Cardiac muscle cell (in vitro differentiated cells and primary cell): ENCODE measurements at places on chromosomes 12 and 14. TPM values are rescaled to one million over a fixed set of nuclear protein-coding genes. Genes with fewer than 3 reads are reported as not detected.

- no peaks in the 10 kb centered on the region for H3K4me1 ChIP-seq
- no peak for DNase-seq
- no peak overlapping the region for H3K4me3 ChIP-seq
- no peak overlapping the region for H3K27ac ChIP-seq
- H3K36me3 ChIP-seq: no peaks in the 10 kb centered on the region
- no peaks in the 10 kb centered on the region for H3K27me3 ChIP-seq
Observed at GRCh38 chr14:88198446-88198845, 124.6 kb downstream of the KCNK10 start.

DNA sequence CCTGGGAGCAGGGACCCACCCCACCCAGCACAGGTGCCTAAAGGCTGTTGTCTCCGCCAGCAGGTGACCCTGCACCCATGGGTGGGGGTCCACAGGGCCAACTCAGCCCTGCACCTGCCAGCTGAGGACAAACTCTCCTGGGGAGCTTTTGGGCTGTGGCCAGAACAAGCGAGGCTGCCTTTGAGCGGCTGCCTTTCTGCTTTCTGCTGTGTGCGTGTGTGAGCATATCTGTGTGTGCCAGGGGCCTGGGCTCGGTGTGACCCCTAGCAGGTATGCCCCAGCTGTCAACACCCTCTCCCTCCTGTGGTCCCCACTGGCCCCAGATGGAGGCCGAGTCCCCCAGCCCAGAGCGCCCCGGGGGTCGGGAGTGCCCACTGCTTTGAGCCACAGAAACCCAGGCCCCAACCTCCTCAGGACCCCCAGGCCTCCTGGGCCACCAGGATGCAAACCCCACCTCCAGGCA, 25.9 kb upstream of the GPR132 start:
- no peaks in the 10 kb centered on the region for H3K36me3 ChIP-seq
- H3K4me1 ChIP-seq: peaks cover 11% of the 10 kb centered on the region
- H3K27me3 ChIP-seq: peaks cover 8% of the 10 kb centered on the region
- H3K27ac ChIP-seq: peak overlapping the region; percentile 11
- H3K4me3 ChIP-seq: no peak overlapping the region
- no peak for DNase-seq

DNA sequence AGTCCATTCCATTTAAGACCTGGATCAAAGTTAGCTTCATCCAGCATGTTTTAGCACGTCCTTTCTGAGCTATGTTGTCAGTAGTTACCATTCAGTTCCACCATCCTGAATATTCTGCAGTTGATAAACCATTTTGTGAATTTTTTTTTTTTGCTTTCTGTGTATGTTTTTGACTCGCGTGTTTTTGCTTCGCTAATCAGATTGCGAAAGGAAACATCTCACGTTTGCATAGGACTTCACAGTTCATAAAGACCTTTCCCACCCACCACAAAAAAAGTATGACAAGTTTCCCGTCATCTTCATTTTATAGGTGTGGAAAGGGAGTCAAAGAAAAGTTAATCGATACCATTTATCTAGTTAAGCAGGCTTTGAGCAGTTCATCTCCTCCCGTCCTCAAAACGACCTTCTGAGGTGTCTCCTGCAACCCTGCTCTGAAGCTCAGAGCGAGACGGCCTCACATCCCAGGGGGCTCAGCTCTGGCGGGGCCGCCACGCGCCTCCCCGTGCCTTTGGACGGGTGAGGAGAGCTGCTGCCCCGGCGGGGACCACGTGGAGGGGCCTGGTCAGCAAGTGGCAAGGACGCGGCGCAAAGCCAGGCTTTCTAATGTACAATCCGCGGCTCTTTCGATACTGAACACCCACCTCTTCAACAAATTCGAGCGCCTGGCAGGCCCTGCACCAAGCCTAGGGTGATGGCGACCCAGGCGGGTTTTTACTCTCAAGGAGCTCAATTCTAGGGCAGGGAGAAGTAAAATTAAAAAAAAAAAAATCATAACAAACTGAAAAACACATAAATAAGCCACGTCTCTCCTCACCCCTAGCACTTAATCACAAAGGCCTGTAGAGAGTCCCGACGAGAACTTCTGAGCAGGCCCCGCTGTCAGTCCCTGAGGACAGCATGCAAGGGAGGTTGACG, 988 bp upstream of the TMEM263 start:
- H3K27ac ChIP-seq: peak overlapping the region; percentile 99
- H3K4me3 ChIP-seq: peak overlapping the region; percentile 91
- peaks cover 12% of the 10 kb centered on the region for H3K4me1 ChIP-seq
- no peaks in the 10 kb centered on the region for H3K27me3 ChIP-seq
- DNase-seq: no peak

Gene PAWR
- polyA plus RNA-seq: 58.1 and 113 TPM in 2 replicates

Gene SPIC
- not detected in 2 replicates for polyA plus RNA-seq
